ENCODE measurements at places on chromosomes 7 and 10.

- DNase-seq, result no peak
These were observed 64.4 kb upstream of the HECTD2 start for GRCh38 chr10:91345716-91346115.

GRCh38 chr7:157402388-157402703 lies 65.5 kb downstream of the DNAJB6 start:
- DNase-seq, result no peak

GRCh38 chr7:226281-226895 lies 34.0 kb downstream of the FAM20C start:
- no peak for DNase-seq

DNA sequence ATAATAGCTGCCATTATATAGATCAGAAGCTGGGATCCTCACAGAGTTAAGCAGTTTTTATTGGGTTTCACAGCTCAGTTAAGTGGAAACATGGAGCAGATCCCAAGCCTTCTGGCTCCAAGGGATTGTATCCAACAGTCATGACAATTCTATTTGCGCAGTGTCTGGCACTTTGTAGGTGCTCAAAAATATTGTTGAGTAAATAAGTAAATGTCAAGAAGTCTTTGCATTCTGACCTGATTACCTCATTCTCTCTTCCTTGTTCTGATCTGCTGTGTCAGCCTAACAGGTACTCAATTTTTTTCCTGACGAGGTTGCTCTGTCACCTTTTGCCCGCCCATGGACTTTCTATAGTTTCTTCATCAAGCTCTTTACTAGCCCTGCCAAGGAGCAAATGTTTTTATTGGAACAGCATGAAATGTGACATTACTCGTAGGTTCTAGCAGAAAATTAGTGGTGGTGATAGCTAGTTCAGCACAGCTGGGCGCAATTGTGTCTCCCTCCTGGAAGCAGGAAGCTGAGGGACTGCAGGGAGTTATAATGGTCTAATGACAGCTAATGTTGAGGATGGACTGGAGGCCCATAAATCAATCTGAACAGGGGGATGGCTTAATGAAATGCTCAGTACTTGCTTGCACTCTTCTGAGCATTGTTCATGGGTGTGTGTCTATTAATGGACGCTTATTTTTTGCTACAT lies 680.2 kb downstream of the CCSER2 start:
- no peak for DNase-seq
